CD4-positive, alpha-beta T cell treated with Interleukin-4 for 1 hour (primary cell): ENCODE measurements at places on chromosomes 1 and 21.
A peak's percentile ranks its signal among the peaks of the same experiment; 100 is the strongest.

GRCh38 chr1:47759251-47759935 is 237.8 kb downstream of the TRABD2B start:
- no peak for DNase-seq

DNA sequence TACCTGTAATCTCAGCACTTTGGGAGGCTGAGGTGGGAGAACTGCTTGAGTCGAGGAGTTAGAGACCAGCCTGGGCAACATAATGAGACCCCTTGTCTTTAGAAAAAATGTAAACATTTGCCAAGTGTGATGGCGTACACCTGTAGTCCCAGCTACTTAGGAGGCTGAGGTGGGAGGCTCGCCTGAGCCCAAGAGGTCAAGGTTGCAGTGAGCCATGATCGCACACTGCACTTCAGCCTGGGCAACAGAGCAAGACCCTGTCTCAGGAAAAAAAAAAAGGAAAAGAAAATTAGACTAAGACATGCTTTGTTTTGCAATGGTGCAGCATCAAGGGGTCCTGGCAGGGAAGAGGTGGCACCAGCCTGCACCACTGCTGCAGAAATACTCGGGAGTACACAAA is 16.8 kb upstream of the GPR157 start:
- no peak for DNase-seq

- no peak for DNase-seq
Measured at GRCh38 chr1:53190210-53190611, 6.4 kb upstream of the CPT2 start.

DNA sequence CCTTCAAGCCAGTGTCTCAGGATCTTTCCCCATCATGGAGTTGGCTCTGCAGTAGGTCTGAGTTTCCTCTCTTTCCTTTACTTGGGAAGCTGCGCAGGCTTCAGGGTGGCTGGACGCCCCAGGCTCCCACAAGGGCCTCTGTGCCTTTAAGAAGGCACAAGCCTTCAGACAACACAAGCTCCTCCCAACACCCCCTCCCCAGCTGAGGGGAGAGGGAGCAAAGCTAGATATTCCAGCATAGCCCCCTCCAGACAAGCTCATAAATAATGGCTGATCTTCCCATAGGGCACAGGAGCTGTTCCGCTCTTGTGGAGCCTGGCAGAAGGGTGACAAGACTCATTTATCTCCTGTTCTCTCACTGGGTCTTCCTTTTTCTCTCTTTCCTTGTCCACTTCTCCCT is 27.9 kb upstream of the ATP2B4 start:
- DNase-seq = no peak

GRCh38 chr1:57024855-57025254 is 59.0 kb upstream of the C8B start:
- no peak for DNase-seq

DNA sequence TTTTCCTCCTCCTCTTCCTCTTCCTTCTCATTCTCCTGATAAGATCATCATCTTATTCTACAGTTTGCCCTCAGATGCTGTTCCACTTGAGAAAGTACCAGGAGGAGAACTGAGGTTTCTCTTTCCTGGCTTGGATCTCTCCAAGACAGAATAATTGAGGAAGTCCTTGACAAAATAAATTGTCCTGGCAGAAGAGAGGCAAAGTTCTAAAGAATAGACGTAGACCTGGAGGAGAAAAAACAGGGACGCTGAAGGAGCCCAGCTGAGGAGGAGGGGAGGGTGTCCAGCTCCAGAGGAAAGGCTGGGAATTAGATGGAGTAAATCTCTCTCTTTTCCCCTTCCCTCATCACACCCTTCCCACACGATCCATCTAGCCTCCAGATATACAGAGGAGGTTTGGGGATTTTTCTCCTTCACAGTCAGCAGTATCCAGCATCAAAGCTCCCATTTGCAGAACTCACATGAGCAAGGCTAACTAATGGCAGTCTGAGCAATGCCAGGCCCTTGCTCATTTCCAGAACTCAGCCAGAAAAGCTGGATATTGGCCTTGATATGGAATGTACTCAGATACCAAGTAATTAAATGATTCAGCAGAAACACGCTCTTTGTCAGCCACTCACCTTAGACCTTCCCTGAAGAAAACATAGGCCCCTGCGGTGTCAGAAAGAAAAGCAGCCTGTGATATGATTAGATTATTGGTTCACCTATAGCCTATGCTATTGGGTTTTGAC is 5.1 kb upstream of the GNG12 start:
- no peak for DNase-seq

DNA sequence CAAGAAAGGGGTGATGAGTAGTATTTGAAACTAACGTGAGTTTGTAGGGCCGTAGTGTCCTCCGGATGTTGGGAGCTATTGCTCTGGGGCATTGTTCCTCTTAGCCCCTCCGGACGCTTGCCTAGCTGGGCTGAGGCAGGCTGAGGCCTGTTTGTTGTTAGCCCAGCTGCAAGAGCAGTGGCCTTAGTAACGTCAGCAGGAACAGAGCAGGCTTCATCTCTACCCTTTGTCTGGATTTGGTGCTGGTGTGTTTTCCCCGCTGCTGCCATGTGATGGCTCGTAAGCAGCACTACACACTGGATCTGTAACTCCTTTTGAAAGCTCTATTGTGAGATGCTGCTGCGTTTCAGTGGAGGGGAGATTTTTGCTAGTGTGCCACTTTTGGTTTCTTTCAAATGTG is 57.6 kb downstream of the DNM3 start:
- no peak for DNase-seq

- no peak for DNase-seq
Measured at GRCh38 chr21:40546647-40547046, 300.3 kb downstream of the DSCAM start.

GRCh38 chr1:65791801-65792668 is 660 bp upstream of the PDE4B start:
- DNase-seq = no peak

DNA sequence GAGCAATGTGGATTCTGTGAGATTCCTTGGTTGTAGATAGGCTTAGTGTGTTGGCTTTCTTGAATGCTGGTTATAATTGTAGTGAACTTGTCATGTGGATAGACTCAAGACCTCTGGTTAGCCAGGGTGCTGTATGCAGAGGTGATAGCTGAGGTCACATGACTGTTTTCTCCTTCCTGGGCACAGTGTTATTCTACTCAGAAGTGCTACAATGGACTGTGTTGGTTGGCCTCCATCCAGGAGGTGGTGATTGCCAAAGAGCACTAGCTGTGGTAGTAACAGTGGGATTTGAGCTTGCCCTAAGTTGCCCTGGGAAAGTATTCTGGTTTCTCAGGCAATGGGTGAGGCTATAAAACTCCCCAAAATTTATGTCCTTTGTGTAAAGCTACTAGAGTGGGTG is 71.6 kb downstream of the SH3BGR start:
- DNase-seq = no peak

DNA sequence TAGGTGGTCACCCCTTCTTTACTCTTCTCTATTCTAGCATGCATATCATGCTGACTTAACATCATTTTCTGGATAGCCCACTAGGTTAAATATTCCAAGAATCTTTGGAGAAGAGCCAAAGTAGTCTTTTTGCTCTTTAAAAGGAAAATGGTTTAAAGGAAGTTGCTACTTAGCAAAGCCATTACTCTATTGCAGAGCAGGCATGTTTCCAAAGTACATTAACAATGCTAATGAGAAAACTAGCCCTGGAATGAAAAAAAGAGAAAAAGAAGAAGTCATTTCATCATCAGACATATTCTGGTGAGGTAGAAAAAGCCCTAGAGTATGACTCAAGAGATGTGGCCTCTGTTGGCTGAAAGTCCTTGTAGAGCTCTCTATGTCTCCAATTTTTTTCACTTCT is 74.0 kb downstream of the NUF2 start:
- DNase-seq = no peak

GRCh38 chr1:21385022-21385421 is 54.9 kb upstream of the NBPF3 start:
- no peak for DNase-seq

GRCh38 chr1:217542837-217543236 is 88.1 kb downstream of the GPATCH2 start:
- no peak for DNase-seq

DNA sequence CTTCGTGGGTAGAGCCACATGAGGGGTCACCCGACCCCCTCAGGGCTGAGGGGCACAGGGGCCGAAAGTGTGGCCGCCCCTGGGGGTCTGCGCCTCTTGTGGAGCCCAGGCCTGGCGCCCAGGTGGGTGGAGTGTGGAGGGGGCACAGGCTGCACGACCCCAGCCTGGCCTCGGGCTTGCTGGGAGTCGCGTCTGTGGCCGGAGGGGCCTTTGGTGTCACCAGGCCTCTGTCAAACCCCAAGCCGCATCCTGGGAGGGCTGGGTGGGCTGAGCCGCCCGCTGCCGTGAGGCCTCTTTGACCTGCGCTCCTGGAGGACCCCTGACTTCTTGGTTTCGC is 60.7 kb downstream of the FAAP20 start:
- DNase-seq = no peak

GRCh38 chr1:195886000-195886399 is 722.2 kb downstream of the KCNT2 start:
- no peak for DNase-seq

DNA sequence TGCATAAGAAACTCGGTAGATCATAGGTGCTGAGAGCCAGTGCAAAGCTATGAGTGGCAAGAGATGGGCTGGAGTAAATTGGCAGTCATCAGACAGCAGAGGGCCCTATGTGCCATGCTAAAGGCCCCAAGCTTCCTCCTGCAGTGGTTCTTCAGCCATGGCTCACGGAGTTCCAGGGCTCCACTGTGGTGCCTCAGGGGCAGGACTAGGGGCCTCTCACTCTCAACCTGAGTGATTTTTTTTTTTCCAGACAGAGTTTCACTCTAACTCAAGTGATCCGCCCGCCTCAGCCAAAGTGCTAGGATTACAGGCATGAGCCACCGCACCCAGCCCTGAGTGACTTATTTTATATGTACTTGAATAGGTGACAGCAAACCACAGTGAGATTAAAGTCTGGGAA is 10.4 kb upstream of the GJA8 start:
- no peak for DNase-seq

DNA sequence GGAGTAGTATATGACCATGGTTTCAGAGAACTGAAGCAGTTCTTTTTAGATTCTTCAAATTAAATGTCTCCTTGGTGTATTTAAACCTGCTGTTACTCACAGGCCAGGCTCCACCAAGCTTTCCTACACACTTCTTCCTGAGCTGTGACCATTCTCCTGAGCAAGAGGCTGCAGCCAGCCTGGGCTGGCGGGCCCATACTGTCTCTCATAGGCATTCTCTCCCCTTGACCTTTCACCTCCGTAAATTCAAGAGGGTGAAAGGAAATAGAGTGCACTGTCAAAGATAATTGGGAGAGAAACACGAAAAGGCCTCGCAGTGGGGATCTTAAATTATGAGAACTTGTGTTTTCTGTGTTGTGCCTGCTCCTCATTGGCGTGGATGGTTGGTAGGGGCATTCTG is 2.3 kb downstream of the ARF1 start:
- DNase-seq = no peak

DNA sequence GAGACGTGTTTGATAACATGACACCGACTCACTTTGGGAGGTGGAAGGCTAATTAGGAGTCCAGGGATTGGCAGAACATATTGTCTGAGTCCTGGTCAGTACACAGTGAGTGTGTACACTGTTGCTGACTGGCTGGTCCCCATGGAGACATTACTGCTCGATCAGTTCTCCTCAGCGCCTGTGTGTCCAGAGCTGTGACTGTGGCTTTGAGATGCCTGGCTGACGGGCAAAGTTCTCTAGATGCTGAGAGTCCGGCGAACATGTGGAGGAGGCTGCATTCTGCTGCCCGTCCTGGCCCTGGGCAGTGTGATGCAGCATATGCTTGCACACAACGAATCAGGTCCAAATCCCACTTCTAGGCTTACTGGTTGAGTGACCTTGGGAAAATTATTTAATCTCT is 280.1 kb upstream of the ST6GALNAC5 start:
- no peak for DNase-seq

DNA sequence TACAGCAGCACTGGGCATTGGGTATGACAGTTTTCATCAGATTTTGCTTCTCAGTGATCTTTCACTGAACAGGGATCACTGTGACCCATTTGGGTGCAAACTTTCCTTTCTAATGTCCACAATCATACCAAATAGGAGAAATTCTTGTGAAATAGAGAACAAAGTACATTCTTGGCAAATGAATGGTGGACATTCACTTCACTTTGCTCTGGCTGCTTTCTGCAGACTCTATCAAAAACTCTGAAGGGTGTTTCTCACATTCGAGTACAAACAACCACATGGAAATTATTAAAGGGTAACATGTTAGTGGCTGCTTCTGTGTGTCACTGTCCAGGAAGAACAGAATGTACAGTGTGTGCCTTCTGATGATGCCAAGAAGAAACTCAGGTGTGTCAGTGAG is 61.9 kb upstream of the ADAM30 start:
- DNase-seq = no peak

DNA sequence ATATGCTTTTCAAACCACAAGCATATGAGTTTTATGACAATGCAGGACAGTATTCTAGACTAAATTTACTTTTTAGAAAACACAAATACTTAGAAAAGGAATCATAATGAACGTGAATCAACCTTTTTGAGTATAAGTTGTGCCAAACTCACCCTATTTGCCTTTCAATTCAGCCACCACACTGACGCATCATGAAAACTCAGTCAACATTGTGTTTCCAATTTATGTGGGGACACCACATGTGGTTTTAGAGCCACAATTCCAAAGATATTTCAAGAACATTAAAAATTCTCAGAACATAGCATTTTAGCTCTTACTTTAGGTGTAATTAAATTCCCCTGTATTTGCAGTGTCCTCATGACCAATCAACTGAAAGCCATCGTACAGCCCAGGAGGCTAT is 118.8 kb downstream of the PTBP2 start:
- no peak for DNase-seq

DNA sequence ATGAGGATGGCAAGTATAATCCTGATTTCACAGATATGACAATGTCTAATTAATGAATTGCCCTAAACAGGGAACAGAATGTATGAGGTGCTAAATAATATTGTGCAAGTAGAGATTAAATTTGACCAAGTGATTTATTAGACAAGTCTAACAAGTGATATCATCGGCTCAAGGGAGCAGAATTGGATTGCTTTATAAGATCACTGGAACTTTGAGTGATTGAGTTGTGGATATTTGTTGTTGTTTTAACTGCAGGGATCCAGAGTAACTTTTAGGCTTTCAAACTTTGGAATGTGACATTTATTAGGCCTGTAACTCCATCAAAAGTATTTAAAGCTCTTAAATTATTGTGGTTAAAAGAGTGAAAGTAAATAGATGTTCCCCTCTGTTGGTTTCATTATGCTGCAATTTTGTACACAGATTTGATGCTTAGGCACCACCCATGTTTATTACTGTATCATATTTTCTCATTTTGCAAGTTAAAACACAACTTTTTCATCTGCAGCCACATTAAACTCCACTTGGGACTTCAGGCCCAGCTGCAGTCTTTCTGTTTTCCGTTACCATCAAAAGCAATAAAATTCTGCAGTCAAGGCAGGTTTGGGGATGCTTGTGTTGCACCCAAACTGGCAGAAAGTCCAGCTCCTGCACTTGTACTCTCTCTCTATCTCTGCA is 206.6 kb downstream of the HLX start:
- DNase-seq = no peak

GRCh38 chr1:9759939-9760338 is 63.8 kb downstream of the CLSTN1 start:
- DNase-seq = no peak

- peak; percentile 94 for DNase-seq
Measured at GRCh38 chr1:24930260-24931145, at the start of gene RUNX3. Gene RUNX3 (minus strand): TSS chr1:24930276. CDS start chr1:24929868, 408 bp downstream.
